ENCODE measurements at places on chromosomes 16 and 17.
A peak's percentile ranks its signal among the peaks of the same experiment; 100 is the strongest.

- DNase-seq = no peak
- peaks cover 6% of the 10 kb centered on the region for H3K27me3 ChIP-seq
- H3K4me1 ChIP-seq = peaks cover 13% of the 10 kb centered on the region
- no peak overlapping the region for H3K4me3 ChIP-seq
- no peak overlapping the region for H3K27ac ChIP-seq
Observed at GRCh38 chr16:12252616-12253015, 276.1 kb downstream of the SNX29 start.

- no peak overlapping the region for H3K27ac ChIP-seq
- H3K27me3 ChIP-seq = no peaks in the 10 kb centered on the region
- no peaks in the 10 kb centered on the region for H3K4me1 ChIP-seq
- no peaks in the 10 kb centered on the region for H3K36me3 ChIP-seq
Observed at GRCh38 chr17:52276381-52277008, 118.0 kb upstream of the CA10 start.

- H3K4me1 ChIP-seq = no peaks in the 10 kb centered on the region
- H3K27me3 ChIP-seq = no peaks in the 10 kb centered on the region
- H3K27ac ChIP-seq = no peak overlapping the region
- H3K4me3 ChIP-seq = no peak overlapping the region
- peaks cover 38% of the 10 kb centered on the region for H3K36me3 ChIP-seq
Observed at GRCh38 chr17:73214851-73215250, 22.0 kb downstream of the COG1 start.

- no peak for DNase-seq
- peak overlapping the region; percentile 26 for H3K27ac ChIP-seq
- H3K27me3 ChIP-seq = peaks cover 10% of the 10 kb centered on the region
- no peak overlapping the region for H3K4me3 ChIP-seq
Observed at GRCh38 chr17:17445925-17446665, 30.7 kb upstream of the MED9 start.

DNA sequence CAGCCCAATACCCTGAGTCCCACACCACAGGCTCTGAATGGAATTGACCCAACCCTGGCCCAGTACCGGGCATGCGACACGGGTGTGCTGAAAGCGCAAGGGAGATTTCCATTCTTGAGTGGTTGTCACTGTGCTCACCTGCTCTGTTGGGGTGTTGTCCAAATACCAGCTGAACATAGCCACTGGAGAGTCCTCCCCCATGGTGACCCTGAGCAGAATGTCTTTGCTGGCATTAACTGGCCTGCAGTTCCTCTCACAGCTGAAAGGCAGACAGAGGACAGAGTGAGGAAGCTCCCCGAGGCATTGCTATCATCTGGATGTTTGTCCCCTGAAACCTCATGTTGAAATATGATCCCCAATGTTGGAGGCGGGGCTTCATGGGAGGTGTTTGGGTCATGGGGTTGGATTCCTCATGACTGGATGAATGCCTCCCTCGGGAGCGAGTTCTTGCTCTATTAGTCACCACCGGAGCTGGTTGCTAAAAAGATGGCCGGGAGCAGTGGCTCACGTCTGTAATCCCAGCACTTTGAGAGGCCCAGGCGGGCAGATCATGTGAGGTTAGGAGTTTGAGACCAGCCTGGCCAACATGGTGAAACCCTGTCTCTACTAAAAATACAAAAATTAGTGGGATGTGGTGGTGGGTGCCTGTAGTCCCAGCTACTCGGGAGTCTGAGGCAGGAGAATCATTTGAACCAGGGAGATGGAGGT lies 57.3 kb upstream of the BCO1 start:
- peaks cover 28% of the 10 kb centered on the region for H3K4me1 ChIP-seq
- peak overlapping the region; percentile 98 for H3K27ac ChIP-seq
- no peaks in the 10 kb centered on the region for H3K36me3 ChIP-seq
- H3K4me3 ChIP-seq = peak overlapping the region; percentile 64
- peak; percentile 88 for DNase-seq
- H3K27me3 ChIP-seq = peaks cover 3% of the 10 kb centered on the region

DNA sequence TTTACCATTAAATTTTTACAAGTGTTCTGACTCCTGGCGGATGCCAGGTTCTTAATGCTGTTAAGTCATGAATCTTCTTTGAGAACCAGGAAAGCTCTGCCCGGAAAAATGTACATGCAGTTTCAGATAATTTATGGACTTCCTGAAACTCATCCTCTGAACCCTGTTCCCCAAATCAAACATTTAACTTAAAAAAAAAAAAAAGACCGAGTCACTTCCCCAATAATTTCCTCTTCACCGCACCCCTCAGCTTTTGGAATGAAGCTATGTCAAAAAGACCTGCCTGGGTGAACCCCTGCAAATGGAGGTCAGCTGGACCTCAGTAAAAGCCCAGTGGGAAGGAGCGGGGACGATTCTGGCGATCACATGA lies 15.0 kb downstream of the ZNF232 start:
- no peak overlapping the region for H3K27ac ChIP-seq
- H3K27me3 ChIP-seq = peaks cover 50% of the 10 kb centered on the region
- peak overlapping the region; percentile 93 for H3K4me3 ChIP-seq
- H3K4me1 ChIP-seq = peaks cover 12% of the 10 kb centered on the region

GRCh38 chr16:89392881-89393737 lies 97.3 kb downstream of the ANKRD11 start:
- DNase-seq = no peak
- no peak overlapping the region for H3K4me3 ChIP-seq
- peaks cover 47% of the 10 kb centered on the region for H3K4me1 ChIP-seq

GRCh38 chr17:1752425-1753262 lies 9.2 kb upstream of the SERPINF1 start:
- peak overlapping the region; percentile 36 for H3K27ac ChIP-seq
- no peaks in the 10 kb centered on the region for H3K36me3 ChIP-seq
- H3K4me3 ChIP-seq = no peak overlapping the region
- peaks cover 48% of the 10 kb centered on the region for H3K4me1 ChIP-seq
- H3K27me3 ChIP-seq = peaks cover 14% of the 10 kb centered on the region
- DNase-seq = no peak

- DNase-seq = peak; percentile 42
- H3K27ac ChIP-seq = no peak overlapping the region
- peaks cover 16% of the 10 kb centered on the region for H3K27me3 ChIP-seq
- H3K4me3 ChIP-seq = no peak overlapping the region
Observed at GRCh38 chr16:73095885-73096421, 48.0 kb upstream of the ZFHX3 start.

- no peak overlapping the region for H3K27ac ChIP-seq
- DNase-seq = no peak
- H3K4me3 ChIP-seq = no peak overlapping the region
- H3K27me3 ChIP-seq = peaks cover 9% of the 10 kb centered on the region
- no peaks in the 10 kb centered on the region for H3K36me3 ChIP-seq
Observed at GRCh38 chr16:5607169-5607568, 509.6 kb upstream of the EEF2KMT start.

GRCh38 chr16:4918781-4919251 lies 18.1 kb downstream of the PPL start:
- H3K36me3 ChIP-seq = no peaks in the 10 kb centered on the region
- H3K27me3 ChIP-seq = peaks cover 3% of the 10 kb centered on the region
- no peak overlapping the region for H3K27ac ChIP-seq
- H3K4me1 ChIP-seq = no peaks in the 10 kb centered on the region
- DNase-seq = peak; percentile 16

- H3K27me3 ChIP-seq = peaks cover 3% of the 10 kb centered on the region
- DNase-seq = peak; percentile 81
- peak overlapping the region; percentile 99 for H3K27ac ChIP-seq
- peak overlapping the region; percentile 99 for H3K4me3 ChIP-seq
- H3K36me3 ChIP-seq = peaks cover 18% of the 10 kb centered on the region
- H3K4me1 ChIP-seq = peaks cover 59% of the 10 kb centered on the region
Observed at GRCh38 chr17:4948931-4949320, 596 bp upstream of the PFN1 start.

DNA sequence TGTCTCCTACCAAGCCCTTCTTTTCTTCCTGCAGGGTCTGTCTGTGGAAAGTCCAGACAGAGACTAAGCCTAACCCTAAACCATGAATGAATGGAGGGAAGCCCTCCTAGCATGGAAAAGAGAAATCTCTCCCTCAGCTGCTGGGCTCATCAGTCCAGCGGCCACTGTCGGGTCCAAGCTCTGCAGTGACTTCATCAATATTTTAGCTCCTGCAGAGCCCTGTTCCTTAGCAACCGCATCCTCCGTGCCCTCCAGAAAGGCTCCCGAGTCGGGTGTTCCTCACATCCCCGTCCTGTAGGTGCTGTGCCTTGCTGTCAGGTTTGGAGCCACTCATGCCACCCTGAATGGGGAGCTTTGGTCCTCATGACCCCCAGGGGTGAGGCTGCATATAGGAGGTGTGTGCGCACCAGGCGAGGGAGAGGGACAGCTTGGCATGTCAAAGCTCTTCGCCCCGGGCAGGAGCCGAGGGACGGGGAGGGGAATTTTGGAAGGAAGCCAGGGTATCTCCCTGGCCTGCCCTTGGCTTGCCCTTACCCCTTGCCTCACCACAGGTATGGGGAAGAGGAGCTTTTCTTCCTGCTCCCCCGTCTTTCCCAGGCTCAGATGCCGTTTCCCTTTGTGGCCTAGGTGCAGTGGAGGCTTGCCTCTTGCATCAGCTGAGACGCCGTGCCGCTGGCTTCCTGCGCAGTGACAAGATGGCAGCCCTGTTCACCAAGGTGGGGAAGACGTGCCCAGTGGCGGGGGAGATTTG lies 23.9 kb downstream of the SGSM2 start:
- H3K27me3 ChIP-seq = no peaks in the 10 kb centered on the region
- DNase-seq = no peak
- H3K4me1 ChIP-seq = peaks cover 13% of the 10 kb centered on the region
- H3K4me3 ChIP-seq = no peak overlapping the region
- peak overlapping the region; percentile 30 for H3K27ac ChIP-seq
